ENCODE measurements at places on chromosomes 12 and 14.

DNA sequence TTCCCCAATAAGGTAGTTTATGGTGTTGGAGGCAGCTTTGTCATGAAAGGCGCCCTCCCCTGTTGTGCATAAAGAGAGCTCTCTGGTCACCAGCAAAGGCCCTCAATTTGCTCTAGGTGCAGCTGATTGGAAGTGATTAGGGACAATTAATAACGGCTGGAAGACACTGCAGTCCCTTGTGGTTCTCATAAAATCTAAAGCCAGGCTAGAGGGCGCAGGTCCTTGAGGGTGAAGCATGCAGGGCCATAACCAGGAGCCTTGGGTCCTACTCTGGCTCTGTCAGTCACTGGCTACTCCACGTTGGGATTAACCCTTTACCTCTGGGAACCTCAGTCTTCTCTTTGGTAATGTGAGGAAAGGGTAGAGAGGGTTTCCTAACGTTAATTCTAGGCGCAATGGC, 1.9 kb downstream of the DAAM1 start:
- no peak for DNase-seq

- DNase-seq = peak; percentile 60
Measured at GRCh38 chr14:99241325-99242010, 30.5 kb downstream of the BCL11B start.

DNA sequence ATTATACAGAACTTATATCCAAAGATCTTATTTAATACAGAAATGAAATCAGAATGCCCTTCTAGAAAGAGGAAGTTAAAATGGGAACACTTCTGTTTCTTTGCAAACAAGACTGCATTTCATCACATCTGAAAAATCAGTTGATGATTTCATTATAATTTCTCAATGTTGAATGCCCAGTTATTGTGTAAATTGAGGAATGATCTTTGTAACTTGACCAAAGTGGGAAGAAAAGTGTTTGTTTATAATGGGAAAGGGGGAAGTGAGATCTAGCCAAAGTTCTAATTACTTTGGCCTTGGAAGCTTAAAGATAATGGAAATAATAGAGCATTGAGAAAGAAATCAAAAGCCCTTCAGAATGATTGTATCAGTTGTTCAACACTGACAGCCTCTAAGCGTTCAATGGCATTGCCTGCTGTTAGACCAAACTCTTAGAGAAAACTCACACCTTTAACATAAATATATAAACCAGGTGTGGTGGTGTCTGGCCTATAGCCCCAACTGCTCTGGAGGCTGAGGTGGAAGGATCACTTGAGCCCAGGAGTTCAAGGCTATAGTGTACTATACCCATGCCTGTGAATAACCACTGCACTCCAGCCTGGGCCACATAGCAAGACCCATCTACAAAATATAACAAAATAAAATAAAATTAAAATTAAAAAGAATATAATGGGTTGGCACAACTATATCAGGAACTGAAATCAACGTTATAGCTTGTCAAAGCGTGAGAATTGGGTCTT, 9.9 kb upstream of the LYZ start:
- no peak for DNase-seq

GRCh38 chr12:93146970-93147369, 217.9 kb upstream of the EEA1 start:
- DNase-seq = no peak

GRCh38 chr12:53777936-53778644, 26.3 kb upstream of the CISTR start:
- DNase-seq = no peak

GRCh38 chr14:63510538-63510937, 32.6 kb downstream of the PPP2R5E start:
- DNase-seq = peak; percentile 17

Data from CD4-positive, alpha-beta T cell treated with Interleukin-12 subunit alpha and Interleukin-12 subunit beta, for 1 hour (primary cell).